ENCODE measurements at places on chromosomes 12 and 14.

DNA sequence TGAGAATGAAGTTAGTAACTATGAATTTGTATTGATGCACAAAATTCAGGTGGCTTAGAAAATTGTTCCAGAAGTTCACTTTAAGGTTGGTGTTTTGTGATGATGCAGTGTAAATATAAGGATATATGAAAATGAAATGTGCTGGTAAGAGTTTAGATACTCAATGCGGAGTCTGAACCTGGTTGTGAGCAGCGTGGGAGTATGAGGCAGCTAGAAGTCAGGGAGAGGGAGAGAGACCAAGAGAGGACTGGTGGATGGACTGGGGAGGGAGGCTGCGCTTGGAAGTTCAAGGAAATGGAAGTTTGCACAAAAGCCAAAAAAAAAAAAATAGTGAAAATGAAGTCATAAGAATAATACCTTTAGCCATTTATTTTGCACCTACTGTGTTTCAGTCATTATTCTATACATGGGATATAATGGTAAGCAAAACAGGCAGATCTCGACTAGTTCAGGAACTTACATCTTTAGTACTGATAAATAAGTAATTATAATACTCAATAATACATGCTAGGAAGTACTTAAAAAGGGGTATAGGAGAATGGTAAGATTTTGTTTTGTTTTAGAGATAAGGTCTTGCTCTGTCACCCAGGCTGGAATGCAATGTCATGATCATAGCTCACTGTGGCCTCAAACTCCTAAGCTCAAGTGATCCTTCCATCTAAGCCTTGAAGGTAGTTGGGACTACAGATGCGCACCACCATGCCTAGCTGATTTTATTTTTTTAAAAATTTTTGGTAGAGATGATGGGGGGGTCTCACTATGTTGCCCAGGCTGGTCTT, 10.0 kb upstream of the RAB21 start:
- DNase-seq = no peak

DNA sequence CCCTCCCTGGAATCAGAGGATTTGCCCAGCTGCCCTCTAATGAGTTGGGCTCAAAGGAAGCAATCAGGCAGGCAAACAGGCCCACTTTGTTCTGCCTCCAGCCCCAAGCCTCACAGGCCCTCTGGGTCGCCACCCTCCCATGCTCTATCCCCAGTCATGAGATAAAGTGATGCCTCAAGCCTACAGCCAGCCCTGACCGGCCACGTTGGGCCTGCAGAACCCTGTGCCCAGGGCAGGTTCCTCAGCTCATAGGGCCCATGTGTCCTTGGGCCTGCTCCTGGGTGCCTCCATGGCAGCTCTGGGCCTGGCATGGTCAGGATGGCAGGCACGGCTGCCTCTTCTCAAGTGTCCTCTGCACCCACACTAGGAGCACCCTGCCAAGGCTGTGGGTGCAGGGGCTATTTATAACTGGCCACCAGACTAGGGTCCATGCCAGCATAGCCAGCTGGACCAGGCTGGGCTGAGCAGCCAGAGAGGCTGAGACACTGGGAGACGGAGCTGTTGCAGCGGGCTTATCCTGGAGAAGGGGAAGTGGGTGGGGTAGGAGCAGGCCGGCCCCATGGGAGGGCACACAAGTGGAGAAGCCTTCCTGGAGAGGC, 20.2 kb downstream of the HDAC7 start:
- no peak for DNase-seq

DNA sequence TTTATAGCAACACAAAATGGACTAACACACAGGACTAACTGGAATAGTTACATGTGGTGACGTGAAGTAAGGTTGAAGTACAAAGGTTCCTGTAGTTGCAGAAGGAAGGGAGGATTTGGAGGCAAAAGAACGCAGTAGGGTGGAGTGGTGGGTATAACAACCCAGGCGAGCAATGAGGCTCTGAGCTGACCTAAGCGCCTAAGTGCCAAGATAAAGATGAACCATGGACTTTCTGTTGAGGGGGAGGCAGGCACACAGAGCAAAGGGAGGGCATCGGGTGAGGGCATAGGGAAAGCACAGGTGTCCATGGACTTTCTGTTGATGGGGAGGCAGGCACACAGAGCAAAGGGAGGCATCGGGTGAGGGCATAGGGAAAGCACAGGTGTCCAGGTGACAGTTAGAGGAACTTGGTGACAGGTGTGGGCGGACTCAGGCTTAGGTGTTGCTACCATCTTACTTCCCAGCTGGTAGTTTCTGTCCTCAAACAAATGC, 15.2 kb downstream of the SCNN1A start:
- no peak for DNase-seq

GRCh38 chr12:27785882-27786570, 6.0 kb upstream of the MANSC4 start:
- DNase-seq = peak; percentile 65

- DNase-seq = peak; percentile 64
Measured at GRCh38 chr12:101939856-101940265, 62.5 kb downstream of the DRAM1 start.

GRCh38 chr12:1099158-1099557, 108.1 kb downstream of the ERC1 start:
- no peak for DNase-seq

- DNase-seq = no peak
Measured at GRCh38 chr12:53949631-53950436, 4.9 kb upstream of the HOXC12 start.

- DNase-seq = peak; percentile 6
Measured at GRCh38 chr12:29073631-29074239, 75.3 kb upstream of the FAR2 start.

DNA sequence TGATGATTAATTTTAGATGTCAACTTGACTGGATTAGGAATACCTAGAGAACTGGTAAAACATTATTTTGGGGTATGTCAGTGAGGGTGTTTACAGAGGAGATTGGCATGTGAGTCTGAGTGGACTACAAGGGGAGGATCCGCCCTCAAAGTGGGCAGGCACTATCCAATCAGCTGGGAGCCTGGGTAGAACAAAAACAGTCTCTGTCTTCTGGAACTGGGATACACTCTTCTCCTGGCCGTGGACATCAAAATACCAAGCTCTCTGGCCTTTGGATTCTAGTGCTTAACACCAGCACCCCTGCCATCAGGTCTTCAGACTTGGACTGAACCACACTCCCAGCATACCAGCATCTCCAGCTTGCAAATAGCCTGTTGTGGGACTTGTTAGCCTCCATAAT, 4.4 kb upstream of the SCAF11 start:
- DNase-seq = no peak

- no peak for DNase-seq
Measured at GRCh38 chr12:26817183-26817591, 15.8 kb downstream of the ITPR2 start.

- DNase-seq = no peak
Measured at GRCh38 chr12:11729439-11730150, 80.1 kb downstream of the ETV6 start.

- DNase-seq = peak; percentile 88
Measured at GRCh38 chr12:124906606-124907261, 7.7 kb downstream of the UBC start.

DNA sequence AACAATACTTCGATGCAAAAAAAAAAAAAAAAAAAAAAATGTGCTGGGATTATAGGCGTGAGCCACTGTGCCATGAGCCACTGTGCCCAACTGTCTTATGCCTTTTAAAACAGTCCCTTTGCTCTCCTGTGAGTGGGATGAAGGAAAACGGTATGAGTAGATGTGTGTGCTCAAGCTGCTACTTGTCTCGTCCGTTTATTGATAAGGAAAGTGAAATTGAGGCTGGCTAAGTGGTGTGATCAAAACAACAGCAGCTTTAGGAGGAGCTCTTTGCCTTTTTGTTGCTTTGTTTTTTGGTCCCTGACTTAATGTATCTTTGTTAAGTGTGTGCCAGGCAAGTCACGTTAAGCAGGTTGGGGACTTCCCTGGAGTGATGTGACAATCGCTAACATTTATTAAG, 275.9 kb downstream of the TMEM132C start:
- no peak for DNase-seq

DNA sequence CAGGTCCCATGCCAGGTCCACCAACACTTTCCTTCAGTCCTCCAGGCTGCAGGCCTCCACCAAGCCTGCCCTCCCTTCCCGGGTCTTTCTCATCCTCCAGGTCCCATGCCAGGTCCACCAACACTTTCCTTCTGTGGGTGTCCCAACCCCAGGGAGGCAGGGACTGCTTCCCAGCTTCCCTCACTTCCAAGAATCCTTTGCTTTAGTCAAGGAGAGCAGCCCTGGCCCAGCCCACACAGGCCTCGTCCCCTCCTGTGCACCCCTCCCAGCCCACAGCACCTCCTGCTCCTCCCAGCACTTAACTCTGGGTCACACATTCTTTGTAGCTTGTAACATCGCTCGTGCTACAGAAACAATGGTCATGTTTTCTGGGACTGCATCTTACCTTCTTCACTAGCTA, 72.9 kb downstream of the TESC start:
- DNase-seq = no peak

DNA sequence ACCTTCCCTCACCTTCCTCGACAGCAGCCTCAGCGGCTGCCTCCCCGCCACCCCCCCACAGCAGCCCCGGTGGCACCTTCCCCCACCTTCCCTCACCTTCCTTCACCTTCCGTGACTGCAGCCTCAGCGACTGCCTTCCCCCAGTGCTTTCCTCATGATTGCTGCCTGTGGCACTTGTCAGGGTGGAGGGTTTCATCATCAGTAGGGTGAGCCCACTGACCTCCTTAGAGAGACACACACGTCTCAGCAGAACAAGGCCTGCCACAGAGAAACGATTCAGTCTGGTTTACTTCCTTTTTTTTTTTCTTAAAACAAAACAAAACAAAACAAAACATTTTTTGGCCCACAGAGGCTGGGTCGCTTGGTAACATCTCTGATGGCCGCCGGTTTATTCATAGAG, 75.0 kb downstream of the EP400 start:
- DNase-seq = no peak

GRCh38 chr14:34195964-34196363, 245.1 kb upstream of the EGLN3 start:
- no peak for DNase-seq

DNA sequence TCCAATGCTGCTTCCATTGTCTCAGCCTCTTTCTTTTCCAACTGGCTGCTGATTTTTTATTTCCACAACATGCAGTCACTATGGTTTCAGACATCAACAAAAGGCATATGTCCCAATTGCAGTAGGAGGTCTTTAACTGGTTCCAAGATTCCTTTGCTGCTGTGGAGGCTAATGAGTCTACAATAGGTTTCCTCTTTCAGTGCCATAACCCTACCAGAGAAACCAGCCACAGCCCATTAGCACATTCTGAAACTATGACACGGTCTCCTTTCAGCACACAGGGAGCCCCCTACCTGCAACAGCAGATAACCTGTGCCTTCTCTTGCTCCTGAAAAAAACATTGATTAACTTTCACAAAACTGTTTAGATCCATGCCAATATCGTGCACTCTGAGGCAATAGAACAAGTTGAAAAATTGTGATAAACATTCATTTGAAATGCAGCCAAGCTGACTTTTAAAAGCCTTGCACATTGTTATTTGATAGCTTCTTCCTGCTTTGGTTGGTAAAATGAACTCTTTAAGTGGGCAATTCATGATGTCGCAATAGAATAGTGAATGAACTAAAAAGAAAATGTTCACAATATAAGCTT, 32.4 kb downstream of the PLEKHG7 start:
- DNase-seq = peak; percentile 81

GRCh38 chr12:59603754-59604153, 7.9 kb downstream of the SLC16A7 start:
- DNase-seq = no peak

GRCh38 chr12:110075880-110076279, 27.6 kb upstream of the C12orf76 start:
- no peak for DNase-seq

GRCh38 chr12:64858882-64859605, 34.6 kb downstream of the TBC1D30 start:
- no peak for DNase-seq

- DNase-seq = no peak
Measured at GRCh38 chr12:114041590-114041989, 75.5 kb upstream of the RBM19 start.

- DNase-seq = no peak
Measured at GRCh38 chr14:103022685-103023044, 34.7 kb downstream of the CDC42BPB start.

DNA sequence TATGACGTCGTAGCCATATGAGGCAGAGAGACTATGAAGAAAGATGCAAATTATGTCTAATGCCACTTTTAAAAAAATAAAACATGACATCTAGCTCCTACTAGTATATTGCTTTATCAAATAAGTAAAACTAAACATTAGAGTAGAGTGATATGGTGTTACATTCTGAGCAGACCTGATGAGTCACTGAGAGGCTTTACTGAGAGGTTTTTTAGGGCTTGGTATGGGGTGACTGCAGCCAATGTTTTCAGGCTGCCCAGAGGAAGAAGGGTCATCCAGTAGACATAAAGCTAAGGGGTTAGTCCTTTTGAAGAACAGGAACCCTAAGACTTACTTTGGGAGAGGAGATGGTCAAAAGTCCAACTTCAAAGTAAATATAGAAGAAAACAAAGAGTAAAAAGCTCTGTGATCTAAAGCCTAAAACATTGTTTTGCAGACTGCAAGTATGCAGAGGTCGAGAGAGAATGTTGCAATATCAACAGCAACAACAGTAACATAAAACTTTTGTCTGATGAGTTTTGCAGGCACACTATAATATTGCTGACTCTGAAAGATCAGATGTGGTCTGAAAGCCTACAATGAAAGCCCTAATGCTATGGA, 774.7 kb downstream of the TMTC2 start:
- no peak for DNase-seq

- DNase-seq = no peak
Measured at GRCh38 chr14:83461521-83461920, 1927.9 kb upstream of the SEL1L start.

Measured in Daoy (cell line).